ENCODE measurements at places on chromosomes 3 and 15.

DNA sequence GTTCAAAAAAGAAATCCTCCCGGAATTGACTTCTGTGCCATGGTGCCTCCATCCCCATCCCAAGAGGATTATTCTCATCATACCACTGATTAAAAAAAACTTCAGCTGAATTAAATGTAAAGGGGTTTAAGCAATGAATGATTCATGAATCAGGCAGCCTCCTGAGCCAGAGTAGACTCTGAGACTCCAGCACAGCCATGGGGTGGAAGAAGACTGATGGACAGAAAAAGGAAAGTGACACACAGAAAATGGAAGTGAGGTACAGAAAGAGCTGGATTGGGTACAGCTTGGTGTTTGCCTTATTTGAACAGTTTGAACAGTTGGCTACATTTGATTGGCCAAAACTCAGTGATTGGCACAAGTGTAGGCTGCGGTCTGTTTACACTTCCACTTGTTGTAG, 224.8 kb upstream of the ATP10A start:
- DNase-seq, result no peak

DNA sequence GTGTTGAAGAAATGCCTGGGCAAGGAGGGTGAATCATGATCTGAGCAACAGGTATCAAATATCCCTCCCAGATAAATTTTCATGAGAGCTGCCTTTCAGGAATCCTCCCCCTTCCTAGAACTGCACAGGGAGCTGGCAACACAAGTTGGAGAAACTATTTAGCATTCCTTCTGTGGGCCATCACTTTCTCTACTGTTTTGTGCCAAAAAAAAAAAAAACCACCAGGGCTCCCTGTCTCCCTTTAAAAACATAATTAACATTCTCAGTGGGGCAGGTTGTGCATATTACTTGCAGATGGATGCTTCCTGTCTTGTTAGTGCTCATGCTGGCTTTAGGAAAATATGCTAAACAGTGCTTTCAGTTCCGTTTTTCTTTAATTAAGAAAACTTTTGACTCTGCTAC, 234.9 kb upstream of the LMCD1 start:
- no peak for DNase-seq

DNA sequence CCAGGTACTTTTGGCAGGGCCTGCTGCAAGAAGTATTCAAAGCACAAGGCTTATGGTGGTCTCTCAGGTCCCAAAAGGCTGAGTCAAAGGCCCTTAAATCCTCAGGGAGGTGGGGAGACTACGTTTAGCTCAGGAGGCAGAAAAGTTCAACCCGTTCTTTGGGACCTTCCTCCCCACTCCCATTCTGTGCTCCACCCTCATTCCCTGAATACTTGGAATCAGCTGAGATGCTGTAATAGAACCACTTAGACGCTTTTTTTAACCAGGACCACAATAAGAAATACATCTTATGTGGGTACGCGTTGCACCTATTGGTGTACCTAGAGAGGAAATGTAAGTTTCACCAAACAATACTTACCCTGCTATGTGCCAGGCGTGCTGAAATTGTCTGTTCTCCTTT, 58.0 kb downstream of the FAM174B start:
- DNase-seq, result no peak

GRCh38 chr3:31262201-31262600, 270.5 kb upstream of the STT3B start:
- no peak for DNase-seq

- DNase-seq, result no peak
These were observed 782.2 kb downstream of the VGLL3 start for GRCh38 chr3:86208772-86209171.

DNA sequence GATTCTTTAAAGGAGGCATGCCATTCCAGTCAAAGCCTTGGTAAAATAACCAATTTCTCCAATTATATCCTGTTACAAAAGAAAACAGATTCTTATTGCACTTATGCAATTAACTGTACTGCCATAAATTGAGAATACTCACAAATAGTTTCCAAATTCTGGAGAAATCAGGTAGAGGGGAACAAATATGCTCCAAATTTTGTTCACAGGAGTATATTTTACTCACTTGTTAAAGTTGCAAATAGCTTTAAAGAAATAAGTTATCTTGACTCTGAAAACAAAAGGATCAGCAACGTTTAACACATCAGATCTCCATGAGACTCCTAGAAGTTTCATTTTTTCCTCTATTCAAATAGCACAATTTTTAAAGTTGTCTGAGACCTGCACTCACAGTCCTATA, 712.1 kb upstream of the ARRDC4 start:
- DNase-seq, result no peak

GRCh38 chr15:61489571-61489970, 260.5 kb upstream of the RORA start:
- no peak for DNase-seq

DNA sequence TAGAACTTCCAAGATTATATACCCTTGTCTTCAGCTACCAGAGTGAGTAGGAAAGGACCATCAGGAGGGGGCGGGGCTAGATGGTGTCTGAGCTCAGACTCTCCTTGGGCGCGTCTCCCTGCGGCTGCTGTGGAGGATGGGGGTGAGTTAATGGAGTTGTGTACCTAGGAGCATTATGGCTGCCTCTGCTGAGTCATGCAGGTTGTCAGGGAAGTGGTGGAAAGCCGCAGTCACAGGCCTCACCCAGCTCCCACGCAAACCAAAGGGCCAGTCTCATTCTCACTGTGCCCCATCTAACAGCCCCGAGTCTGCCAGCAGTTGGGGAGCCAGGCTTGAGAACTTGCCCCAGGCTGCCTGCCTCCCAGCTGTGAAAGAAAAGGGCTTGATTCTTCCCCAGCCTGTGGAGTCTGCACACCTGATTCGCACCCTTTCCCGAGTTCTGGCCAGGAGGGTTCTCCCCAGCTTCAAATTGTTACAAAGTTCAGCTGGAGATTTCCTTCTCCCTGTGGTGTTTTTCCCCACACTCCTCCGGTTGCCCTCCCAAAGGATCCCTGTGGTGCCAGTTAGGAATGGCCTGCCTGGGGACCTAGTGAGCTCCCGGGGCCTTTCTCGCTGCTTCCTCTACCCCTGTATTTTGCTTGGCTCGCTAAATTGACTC, 143.3 kb downstream of the HCN4 start:
- DNase-seq, result peak; percentile 70

DNA sequence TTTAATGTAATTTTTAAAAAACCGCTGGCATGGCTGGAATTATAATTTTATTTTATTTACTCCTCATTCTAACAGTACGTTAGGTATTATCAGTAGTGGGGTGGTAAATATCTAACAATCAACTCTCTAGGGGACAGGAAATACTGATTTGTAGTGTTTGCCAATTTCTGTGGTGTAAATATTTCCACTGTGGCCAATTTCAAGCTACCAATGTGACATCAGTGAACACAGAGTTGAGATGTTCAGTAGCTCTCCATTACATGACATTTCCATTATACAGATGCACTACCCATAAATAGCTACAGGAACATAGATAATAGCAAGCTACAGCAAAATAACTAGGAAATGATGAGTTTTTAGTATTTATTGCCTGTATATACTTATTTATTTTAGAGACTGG, 10.0 kb upstream of the ARL8B start:
- no peak for DNase-seq

GRCh38 chr15:42710662-42711061, 26.3 kb downstream of the CDAN1 start:
- DNase-seq, result no peak

- DNase-seq, result no peak
These were observed 53.1 kb downstream of the SLC4A7 start for GRCh38 chr3:27431116-27431515.

- DNase-seq, result no peak
These were observed 4.2 kb downstream of the PTPRG start for GRCh38 chr3:61565569-61565968.

- no peak for DNase-seq
These were observed 40.6 kb downstream of the ARHGEF26 start for GRCh38 chr3:154161806-154162205.

Data from HL-60 (cell line).